ENCODE measurements at places on chromosomes 4 and X.

DNA sequence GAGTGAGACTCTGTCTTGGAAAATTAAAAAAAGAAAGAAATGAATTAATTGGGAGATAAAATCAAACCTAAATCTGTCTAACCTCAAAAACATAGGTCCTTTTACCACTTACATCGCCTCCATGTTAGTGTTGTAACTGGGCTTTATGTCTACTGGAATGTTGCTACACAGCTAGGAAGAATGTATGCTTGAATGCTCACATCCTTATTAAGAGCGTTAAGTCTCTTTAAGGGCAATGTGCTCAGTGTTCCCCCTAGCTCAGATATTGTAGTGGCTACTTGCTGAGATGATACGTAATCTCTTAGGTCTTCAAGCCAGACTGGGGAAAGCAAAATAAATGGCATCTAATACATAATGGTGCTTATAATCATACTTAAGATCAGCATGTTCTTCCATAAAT lies 1072.8 kb downstream of the PDHA2 start:
- no peak for DNase-seq

GRCh38 chr4:128813965-128814364 lies 4.5 kb downstream of the JADE1 start:
- no peak for DNase-seq

- no peak for DNase-seq
Measured at GRCh38 chr4:150316332-150317205, 238.3 kb downstream of the DCLK2 start.

DNA sequence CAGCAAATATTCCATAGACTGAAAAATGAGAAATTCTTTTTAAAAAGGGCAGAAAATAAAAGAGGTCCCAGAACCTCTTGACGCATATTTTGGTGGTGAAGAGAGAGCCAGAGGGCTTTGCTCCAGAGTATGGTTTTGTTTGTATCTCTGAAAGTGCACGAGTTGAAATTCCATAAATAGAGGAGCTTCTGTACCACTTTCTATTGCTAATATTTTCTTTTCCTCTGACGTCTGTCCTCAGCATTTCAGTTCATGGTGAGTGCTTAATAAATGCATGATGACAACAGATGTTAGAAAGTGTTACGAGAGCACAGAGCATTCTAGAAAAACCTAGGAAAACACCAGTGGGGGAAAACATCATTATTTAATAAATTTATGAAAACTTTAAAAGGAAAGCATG lies 145.6 kb downstream of the AMELX start:
- DNase-seq, result no peak

GRCh38 chr4:77190053-77190452 lies 33.0 kb downstream of the CCNG2 start:
- no peak for DNase-seq

DNA sequence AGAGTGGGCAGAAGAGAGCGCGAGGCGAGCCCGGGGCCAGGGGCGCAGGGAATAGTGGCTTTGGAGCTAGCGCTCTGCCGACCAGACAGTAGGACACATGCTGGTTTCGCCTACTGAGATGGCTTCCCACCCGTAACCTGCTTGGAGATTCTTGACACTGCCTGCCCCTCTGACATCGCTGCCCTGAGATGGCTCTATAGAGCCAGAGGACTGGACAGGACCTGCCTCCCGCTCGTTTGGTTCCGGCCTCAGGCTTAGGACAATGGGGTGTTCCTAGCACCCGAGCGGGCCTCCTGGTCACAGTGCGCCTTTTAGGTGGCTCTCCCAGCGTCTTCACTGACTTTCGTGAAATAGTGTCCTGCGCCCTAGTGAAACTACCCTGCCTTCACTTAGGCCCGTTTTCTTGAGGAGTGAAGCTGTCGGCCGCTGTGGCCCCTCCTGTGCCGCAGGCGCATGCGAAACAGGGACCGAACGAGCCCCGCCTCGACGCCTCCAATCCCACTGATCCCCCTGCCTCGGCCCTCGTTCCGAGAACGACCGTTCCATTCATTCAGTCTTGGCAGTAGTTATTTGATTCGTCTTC lies 608 bp downstream of the TAF1 start:
- peak; percentile 20 for DNase-seq

DNA sequence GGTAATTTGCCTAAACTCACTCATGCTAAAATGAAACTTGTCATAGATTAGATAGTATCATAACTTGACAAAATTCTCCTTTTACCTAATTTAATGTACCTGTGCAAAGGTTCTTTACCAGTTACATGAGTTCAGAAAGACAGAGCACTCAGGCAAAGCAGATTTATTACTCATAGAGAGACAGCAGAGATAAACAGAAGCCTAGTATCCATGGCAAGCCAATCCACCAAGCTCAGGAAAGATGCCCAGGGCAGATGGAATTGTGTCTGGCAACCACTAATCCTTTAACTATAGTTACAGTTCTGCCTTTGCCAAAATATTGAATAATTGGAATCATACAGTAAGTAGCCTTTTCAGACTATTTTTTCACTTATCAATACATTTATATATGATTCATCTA lies 826.2 kb downstream of the TECRL start:
- DNase-seq, result no peak

DNA sequence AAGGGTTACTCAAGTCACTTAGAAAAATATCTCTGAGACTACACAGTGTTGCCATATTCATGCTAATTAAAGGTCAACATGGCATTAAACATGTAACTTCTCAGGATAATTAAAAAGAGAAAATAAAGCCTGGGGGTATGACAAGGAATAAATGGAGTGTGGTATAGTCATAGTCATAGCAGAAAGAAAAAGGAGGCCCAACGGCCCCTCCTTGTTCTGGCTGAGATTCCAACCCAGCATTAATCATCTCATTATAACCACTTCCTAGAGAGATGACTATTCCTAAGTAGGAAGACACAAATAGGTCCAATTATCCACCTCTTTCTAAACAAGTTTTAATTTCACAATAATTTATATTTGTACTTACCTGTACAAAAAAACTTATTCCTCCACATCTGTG lies 778.4 kb upstream of the AADAT start:
- no peak for DNase-seq

DNA sequence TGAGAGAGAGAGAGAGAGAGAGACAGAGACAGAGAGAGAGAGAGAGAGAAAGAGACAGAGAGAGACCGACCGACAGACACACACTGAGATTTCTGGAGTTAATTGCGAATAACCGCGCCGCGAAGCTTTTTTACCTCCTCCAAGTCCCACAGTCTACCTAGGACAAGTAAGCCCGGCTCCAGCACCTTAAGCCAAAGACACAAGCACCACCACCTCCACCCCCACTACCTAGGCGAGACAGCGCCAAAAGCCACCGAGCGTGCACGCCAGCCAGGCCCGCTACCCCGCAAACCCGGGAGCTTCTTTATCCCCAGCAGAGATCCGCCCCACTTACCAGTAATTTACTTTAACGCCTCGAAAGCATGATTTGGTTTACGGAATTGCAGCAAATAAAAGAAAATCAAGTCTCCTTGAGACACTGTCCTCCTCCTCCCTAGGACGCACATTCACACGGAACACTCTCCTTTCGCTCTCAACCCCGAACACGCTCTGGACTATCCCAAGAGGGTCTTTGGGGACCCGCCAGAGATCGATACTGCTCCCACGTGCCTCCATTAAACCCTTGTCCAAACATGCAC lies 649.6 kb upstream of the DIPK2B start:
- no peak for DNase-seq

- no peak for DNase-seq
Measured at GRCh38 chr4:3835527-3836405, 69.6 kb downstream of the ADRA2C start.

GRCh38 chrX:140508958-140509357 lies 4.1 kb upstream of the SOX3 start:
- no peak for DNase-seq

GRCh38 chr4:111813555-111814140 lies 331.6 kb upstream of the FAM241A start:
- no peak for DNase-seq

DNA sequence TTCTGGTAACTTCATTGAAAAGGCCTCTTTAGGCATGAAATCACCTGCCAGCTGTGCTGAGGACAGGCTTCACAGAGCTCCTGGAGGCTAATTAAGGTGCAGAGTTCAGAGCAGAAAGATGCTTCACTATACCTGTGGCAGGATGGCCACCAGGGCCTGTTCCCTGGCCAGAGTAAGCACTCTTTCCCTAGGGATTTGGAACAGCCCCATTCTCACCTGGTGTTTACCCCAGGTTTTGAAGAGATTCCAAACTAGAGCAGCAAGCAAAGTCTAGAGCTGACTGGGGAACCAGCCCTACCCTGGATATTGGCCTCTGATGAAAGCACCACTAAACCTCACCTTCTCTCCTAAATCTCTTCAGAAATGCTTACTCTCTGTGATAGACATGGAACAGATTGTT lies 148.8 kb downstream of the PDE5A start:
- DNase-seq, result no peak

GRCh38 chrX:29172880-29173279 lies 585.6 kb downstream of the IL1RAPL1 start:
- no peak for DNase-seq

GRCh38 chr4:101862595-101862994 lies 72.1 kb downstream of the BANK1 start:
- DNase-seq, result no peak

- DNase-seq, result no peak
Measured at GRCh38 chr4:80220711-80221110, 23.4 kb downstream of the PRDM8 start.

- DNase-seq, result no peak
Measured at GRCh38 chr4:174316954-174317353, 33.2 kb downstream of the CEP44 start.

DNA sequence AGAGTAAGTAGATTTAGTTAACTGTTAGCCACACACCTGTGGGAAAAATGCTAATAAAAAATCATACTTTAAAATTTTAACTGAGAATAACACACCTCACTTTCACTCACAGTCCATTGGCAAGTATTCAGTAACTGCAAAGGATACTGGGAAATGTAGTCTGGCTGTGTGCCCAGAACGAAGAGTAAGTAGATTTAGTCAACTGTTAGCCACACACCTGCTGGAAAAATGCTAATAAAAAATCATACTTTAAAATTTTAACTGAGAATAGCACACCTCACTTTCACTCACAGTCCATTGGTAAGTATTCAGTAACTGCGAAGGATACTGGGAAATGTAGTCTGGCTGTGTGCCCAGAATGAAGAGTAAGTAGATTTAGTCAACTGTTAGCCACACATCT lies 178.4 kb upstream of the NWD2 start:
- DNase-seq, result no peak

- no peak for DNase-seq
Measured at GRCh38 chr4:78669453-78669852, 106.7 kb upstream of the BMP2K start.

GRCh38 chr4:168619266-168619631 lies 122.4 kb downstream of the PALLD start:
- no peak for DNase-seq

- no peak for DNase-seq
Measured at GRCh38 chr4:182968917-182969650, 51.9 kb upstream of the DCTD start.

DNA sequence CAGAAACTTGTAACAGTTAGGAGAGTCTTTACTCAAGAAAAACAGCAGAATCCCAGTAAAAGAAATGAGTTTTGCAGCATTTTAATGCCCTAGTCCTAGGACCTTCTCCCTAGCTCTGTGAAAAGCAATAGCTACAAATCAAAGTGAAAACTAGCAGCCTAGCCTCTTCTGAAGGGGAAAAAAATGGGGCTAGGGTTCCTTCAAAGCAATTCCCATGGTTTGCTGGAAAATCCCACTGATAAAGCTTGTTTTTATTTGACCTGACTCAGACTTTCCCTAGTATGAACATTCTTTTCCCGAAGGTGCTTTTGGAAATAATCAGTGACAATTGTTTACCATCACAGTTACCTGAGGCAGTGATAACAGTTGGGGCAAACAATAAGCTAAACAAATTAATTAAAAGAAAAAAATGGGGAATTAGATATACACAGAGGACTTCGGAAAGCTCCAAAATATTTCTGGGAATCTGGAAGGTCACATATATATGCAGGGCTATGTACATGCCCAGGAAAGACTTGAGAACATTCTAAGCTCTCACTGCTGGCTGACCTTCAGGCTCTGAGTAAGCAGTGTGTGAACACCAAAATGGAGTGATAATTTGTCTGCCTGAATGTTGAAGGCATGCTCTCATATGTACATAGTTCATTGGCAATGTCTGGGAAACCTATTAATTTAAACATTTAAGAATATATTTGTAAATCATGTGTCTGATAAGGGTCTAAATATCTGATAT lies 285.9 kb downstream of the KCTD8 start:
- no peak for DNase-seq

DNA sequence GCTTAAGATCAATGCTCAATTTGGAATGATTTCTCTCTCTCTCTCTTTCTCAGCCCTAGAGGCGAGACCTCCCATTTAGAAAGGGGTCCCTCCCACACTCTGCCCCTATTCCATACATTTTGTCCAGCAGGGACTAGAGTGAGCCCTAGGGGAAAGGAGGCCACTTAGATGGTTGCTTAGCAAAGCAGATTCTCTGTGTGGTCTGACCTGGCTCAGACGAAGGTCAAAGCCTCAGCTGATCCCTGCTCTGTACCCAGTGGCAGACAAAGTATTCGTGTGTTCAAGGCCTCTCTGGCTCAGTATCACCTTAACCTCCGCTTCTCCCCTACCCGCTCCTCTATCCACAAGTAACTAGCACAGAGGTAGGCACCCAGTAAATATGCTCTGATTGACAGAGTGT lies 78.4 kb downstream of the HPRT1 start:
- DNase-seq, result no peak

- no peak for DNase-seq
Measured at GRCh38 chr4:79421483-79421882, 13.5 kb upstream of the GK2 start.

- DNase-seq, result no peak
Measured at GRCh38 chr4:70754990-70755688, 33.4 kb downstream of the RUFY3 start.

GRCh38 chr4:16437836-16438235 lies 211.6 kb upstream of the TAPT1 start:
- DNase-seq, result no peak

DNA sequence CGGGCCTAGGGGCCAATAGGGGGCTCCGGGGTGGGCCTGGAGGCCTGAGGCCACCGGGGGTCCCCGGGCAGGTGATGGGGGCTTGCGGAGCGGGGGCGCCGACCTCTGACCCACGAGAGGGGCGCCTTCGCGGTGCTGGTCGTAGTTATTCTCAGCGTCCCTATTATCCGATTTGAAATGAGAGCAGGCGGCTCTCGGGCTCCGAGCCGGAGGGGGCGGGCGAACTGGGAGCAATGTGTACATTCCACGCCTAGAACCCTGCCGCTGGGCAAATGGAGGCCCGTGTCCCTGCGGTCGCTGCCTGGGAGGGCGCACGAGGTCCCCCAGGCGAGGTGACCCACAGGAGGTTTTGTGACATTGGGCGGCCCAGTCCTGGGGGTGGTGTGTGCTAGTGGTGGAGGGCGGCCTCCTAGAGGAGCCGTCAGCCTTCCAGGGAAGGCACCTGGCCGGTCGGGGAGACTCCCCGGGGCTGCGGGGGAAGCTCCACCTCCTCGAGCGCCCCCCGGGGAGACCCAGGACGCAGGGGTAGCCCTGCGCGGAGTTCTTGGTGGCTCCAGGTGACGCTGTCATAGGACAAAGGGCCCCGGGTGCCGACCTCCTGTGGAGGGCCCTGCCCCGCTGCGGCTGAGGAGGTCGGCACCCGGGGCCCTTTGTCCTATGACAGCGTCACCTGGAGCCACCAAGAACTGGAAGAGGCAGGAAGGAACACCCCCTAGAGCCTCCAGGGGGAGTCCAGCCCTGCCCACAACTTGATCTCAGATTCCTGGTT lies 102.6 kb upstream of the PRKX start:
- peak; percentile 2 for DNase-seq

Measured in SW 1271 (cell line).